HCT116 (cell line): ENCODE measurements at places on chromosomes 11 and 22.
A peak's percentile ranks its signal among the peaks of the same experiment; 100 is the strongest.

GRCh38 chr22:23850136-23850611, 7.5 kb upstream of the SLC2A11 start:
- DNase-seq = no peak

DNA sequence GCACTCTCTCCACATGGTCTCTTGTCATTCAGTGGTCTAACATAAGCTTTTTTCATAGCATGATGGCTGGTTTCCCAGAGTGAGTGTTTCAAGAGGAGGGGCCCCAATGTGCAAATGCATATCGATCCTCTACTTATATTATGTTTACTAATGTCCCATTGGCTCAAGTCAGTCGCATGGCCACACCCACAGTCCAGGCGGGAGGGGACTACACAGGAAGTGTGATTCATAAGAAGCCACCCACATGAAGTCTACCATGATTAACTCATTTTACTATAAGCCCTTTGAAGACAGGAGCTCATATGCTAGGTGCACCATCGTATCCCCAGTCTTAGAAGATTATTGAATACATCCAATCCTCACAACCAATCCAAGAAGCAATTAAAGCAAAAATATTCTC, 89.5 kb upstream of the ISX start:
- DNase-seq = no peak

DNA sequence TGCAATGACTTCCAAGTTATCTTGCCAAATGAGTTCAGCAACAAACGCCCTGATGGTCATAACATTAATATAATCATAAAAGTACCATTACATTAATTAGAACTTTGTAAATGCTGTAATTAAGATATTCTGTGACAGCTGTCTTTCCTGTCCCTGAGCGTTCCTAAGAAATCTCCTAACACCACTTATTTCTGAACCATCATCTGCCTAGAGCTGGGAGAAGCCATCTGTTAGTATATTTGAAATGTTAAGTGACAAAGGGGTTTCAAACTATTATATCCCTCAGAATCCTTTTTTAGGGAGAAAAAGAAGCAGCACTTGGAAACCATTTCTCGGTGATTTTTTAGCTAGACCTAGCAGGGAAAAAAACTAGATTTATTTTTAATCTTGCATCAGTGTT, 657.5 kb downstream of the FAM181B start:
- no peak for DNase-seq

DNA sequence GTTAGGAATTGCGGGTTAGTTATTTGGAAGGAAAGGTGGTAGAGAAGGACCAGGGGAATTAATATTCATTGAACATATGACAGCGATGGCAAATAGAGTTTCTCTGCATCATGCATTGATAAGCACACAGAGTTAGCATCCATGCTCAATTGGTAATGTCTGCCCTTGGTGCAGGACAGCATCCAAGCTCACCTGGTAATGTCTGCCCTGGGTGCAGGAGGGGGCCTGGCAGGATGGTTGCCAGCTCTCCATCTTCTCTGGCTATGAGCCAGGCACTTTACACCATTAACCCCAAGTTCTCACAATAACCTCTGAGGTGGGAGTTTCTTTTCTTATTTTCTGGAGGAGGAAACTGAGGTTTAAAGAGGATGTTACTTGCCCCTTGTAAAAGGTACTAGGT, 50.4 kb upstream of the RBFOX2 start:
- no peak for DNase-seq

GRCh38 chr11:69178819-69179482, 23.2 kb downstream of the SMIM38 start:
- no peak for DNase-seq

GRCh38 chr11:117426297-117426685, 98.6 kb downstream of the CEP164 start:
- DNase-seq = peak; percentile 21

DNA sequence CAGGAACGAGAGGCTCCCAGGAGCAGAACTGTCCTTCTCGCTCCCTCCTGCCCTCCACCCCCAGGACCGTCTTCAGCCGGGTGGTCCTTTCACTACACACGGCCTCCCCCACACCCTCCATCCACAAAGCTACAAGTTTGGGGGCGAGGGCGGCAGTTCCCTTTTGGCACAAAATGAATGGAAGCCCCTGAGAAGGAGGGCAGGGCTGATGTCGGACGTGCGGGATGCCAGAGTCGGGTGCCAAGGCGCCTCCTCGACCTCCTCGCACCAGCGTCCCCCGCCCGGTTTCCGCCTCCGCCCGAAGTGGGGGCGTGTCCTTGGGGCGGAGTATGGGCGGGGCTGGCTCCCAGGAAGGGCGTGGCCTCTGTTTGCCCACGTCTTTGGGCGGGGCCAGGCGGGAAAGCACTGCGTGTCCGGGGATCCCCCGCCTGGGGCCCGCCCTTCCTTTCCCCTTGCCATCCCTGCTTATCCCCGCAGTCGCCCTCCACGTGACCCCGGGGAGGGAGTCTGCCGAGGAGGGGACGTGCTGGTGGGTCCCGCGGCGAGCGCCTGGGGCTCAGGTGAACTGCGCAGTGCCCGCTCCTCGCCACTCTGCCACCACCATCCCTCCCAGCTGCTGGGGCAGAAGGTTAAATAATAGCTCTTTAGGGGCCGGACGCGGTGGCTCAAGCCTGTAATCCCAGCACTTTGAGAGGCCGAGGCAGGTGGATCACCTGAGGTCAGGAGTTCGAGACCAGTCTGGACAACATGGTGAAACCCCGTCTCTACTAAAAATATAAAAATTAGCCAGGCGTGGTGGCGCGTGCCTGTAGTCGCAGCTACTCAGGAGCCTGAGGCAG, 937 bp upstream of the EFEMP2 start:
- DNase-seq = peak; percentile 83

GRCh38 chr11:86483940-86484794, 109.5 kb downstream of the CCDC81 start:
- DNase-seq = peak; percentile 31

GRCh38 chr22:45582236-45582954, 79.7 kb downstream of the FBLN1 start:
- DNase-seq = no peak
